Mucosa of gallbladder (tissue), 1 donor: ENCODE measurements at places on chromosomes 1 and 21.
A peak's percentile ranks its signal among the peaks of the same experiment; 100 is the strongest.

DNA sequence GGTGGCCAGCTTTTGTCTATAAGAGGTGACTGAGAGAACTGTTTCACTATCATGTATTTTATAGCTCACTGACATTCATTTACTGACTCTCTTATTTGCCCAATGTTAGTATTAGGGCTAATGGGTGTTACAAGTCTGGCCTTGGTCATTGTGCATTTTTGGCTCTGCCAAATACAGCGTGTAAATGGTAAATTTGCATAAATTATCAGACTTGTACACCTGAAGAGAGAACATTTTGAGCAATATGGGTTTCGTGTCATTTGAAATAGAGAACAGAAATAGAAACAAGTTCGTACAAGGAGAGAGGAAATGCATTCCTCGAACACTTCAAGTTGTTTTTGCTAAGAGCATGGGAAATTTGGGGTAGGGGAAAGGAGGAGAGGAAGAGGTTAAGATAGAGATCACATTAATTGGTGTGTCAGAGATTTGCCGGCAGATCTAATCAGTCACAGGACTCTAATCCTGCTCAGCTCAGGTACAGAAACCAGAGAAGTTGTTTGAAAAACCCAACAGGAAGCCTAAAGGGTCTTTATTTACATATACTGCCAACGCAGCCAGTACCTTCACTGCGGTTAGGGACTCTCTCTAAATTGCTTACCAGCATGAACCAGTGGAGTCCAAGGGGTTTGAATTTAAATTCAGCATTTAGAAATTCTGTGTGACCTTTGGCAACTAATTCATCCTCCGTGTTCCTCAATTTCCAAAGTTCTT lies 261.5 kb downstream of the GPATCH2 start:
- DNase-seq, result no peak

- DNase-seq, result no peak
Observed at GRCh38 chr1:87785386-87785785, 456.7 kb downstream of the LMO4 start.

- DNase-seq, result peak; percentile 45
Observed at GRCh38 chr1:32014199-32014947, 705 bp downstream of the KHDRBS1 start.

DNA sequence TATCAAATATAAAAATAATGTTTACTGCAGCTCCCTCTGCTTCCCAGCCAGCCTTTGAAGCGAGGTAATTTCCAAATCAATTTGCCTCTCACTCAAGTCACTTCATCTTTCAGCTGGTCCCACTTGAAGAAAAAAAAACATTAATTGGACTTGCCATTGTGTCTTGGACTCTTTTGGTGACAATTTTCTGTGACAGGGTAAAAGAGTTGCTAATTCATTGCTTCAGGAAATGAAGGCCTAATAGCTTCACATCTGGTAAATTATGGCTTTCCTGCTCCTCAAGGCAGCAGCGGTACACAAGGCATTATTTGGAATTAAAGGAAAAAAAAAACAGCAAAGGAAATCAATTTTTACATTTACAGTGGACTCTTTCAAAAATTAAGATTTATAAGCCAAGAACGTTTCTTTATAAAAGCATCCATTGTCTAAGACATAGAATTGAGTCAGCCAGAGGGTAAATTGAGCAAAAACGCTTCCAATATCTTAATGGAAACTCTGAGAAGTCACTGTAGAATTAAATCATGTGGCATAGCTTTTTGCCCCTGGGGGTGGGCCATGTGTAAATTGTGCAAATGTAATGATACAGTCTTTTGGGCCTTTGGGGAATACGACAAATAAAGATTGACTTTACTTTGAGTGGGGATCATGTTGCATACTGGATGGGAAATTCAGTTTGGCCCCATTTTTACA lies 102.5 kb downstream of the LYPLAL1 start:
- no peak for DNase-seq

DNA sequence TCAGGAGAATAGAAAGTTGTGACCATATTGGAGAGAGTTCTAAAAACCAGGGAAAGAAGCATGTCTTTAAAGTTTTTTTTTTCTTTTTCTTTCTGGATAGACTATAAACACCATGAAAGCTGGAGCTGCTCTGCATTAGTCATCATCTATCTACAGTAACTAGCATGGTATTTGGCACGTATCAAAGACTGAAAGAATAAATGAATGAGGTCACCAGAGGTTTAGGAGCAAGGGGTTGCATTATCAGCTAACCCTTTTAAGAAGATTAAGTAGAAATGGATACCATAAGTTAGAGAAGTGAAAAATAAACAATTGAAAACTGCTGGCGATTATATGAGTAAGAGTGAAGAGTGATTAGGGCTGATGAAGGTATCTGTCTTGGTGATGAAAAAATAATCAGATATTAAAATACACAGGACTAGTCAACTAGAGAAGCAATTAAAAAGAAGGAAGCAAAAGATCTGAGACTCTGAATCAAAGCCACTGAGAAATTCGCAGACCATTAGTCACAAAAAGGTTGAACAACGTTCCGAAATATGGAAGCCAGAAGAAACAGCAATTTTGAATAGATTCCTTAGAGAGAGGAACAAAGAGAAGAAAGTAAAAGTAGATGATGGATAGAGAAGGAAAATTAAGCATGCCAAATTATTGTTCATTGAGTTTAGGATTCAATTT lies 536.4 kb downstream of the DPYD start:
- DNase-seq, result no peak

GRCh38 chr1:174158767-174159251 lies 511 bp upstream of the RABGAP1L start:
- no peak for DNase-seq

- DNase-seq, result no peak
Observed at GRCh38 chr21:26422706-26423105, 150.4 kb downstream of the CYYR1 start.

DNA sequence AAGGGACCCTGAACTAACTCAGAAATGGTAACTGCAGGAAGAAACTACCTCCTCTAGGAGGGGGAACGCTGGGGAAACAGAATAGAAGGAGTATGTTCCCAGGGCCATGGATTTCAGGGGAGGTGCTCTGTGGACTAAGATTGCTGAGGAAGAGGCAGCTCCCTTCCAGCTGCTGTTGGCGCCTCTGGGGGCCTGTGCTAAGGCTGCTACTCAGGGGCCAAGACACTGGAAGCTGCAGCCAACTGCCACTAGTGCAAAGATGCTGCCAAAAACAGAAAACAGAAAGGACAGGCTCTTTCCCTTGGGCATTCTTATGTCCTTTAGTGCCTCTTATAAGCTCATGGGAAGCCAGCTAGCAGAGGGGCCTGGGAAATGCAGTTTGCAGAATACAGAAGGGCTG lies 58.0 kb upstream of the SGIP1 start:
- DNase-seq, result no peak

GRCh38 chr1:22494943-22495579 lies 43.4 kb downstream of the ZBTB40 start:
- DNase-seq, result no peak

- peak; percentile 50 for DNase-seq
Observed at GRCh38 chr1:33338440-33339211, 17.7 kb upstream of the A3GALT2 start.

DNA sequence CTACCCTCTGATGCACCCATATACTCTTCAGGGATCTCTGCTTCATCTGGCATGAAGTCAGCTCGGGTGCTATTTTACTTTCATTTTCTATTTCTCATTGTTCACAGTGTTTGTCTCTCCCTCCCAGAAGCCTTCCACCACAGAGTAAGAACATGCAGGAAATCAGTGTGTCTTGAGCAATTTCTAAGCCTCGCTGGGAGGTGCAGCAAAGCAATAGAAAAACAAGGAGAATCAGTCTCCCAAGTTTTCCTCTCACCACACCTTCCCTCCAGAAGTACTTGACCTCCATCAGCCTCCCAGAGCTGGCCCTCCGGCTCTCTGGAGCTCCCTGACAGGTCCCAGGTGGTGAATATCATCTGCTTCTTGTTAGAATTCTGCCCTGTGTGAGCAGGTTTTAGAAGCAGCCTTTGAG lies 594.7 kb upstream of the CAMK1G start:
- DNase-seq, result peak; percentile 24

DNA sequence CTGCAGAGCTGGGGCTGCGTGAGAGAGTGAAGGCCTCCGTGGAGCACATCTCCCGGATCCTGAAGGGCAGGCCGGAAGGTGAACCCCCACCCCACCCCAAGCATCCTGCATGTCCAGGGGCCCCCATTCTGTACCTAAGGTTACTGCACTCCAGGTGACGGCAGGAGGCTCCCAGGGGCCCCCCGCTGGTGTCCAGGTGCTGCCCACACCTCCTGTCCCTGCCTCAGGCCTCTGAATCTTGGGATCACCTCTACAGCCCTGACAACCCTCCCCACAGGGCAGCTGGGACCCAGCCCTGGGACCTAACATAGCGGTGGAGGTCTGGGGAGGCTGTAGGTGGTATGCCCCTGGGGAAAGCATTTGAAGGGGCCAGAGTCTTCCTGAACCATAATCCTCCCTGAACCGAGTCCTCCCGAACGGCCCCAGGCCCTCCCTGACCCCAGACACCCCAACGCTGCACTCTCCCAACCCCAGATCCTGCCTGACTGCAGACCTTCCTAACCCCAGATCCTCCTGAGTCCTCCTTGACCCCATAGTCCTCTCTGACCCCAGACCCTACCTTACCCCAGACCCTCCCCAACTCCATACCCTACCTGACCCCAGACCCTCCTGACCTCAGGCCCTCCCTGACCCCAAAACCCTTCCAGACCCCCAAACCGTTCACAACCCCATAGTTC lies 33.5 kb downstream of the TRIM11 start:
- DNase-seq, result no peak

DNA sequence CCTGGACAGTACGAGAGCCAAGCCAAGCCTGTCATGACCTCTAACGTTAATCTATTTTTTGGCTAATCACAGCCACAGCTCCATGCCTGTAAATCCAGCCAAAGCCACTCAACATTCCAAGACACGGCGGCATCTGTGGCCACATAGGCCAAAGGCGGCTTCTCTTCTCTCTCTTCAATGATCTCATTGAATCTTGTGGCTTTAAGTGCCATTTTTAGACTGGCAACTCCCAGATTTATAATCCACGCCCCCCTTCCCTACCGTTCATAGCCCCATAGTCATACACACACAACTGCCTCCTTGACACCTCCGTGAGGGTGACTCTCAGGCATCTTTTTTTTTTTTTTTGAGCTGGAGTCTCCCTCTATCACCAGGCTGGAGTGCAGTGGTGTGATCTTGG lies 5.7 kb upstream of the SELENON start:
- no peak for DNase-seq

DNA sequence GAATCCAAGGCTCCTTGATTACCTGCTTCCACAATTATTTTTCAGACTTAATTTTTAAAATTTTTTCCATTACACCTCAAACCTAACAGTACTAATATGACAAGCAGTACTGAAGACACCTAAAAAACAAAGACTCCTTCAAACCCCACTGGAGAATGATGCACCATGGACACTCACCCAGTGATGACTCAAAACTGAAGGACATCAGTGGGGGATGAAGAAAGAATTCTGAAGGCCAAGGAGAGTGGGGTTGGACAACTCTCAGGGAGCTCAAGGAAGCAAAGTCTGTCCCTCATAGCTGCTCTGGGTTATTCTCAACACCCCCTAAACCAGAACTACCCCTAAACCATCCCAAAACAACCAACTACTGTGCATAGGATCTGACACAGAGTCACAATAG lies 2.4 kb upstream of the ARHGAP29 start:
- DNase-seq, result no peak

- no peak for DNase-seq
Observed at GRCh38 chr1:237792726-237793125, 98.0 kb downstream of the ZP4 start.

DNA sequence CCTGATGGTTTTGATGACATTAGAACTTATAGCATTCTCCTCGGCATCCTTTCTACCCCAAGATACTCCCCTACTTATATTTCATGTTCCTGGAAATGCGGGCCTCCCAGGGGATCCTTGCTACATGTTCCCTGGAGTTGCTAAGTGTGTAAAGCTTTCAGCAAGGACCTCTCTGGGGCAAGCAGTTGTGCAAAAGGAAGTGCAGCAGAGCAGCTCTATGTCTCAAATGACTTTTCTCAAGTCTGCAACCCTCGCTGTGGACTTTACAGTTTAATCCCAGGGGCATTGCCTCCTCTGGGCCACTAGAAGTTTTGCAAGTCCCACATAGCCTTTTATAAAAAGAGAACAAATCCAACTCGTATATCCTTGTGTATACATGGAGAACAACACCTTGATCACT lies 20.8 kb upstream of the MNDA start:
- no peak for DNase-seq

- no peak for DNase-seq
Observed at GRCh38 chr1:43363935-43364525, 3.8 kb downstream of the ELOVL1 start.

GRCh38 chr1:61323681-61324328 lies 241.4 kb downstream of the NFIA start:
- DNase-seq, result no peak

DNA sequence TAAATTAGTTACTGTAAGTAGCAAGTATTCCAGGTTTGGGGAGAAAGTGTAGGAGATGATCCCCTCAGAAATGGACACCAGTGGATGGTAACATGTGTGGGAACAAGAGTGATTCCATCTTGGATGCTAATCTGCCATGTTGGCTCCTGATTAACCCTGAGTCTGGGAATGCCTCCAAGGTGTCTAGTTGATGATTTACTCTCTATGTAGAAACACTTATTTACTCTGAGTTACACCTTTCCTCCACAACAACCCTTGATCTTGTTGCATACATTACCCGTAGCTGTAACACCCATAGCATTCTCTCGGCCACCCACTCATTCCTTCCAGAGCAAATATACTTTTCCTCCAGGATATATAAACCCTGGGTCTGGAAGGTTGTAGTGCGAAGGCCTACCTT lies 315.9 kb upstream of the GREM2 start:
- DNase-seq, result peak; percentile 38

DNA sequence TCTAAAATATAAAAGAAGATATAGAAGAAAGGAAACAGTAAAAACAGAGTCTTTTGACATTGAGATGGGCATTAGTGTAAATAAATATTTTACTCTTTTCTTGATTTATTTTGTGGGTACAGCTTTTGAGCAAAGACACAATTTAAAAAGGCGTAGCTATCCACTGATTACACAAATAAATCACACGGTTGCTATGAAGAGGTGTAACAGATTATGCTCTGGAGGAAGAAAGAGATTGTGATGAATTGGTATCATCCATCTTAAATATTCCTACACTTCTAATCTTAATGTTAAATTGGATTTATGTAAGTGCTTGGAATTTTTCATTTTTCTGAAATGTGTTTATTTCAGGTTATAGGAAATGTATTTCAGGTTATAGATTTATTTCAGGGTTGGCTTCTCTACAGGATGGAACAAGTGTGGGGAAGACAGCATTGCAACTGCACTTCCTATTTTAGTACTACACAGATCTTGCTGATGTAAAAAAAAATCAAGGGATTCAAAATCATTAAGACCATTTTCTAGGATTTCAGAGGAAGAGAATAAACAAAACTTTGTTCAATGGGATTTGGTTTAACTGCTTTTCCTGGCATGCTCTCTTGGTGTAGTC lies 15.3 kb downstream of the XCL1 start:
- no peak for DNase-seq
